Upper lobe of left lung (tissue), 6 donors: ENCODE measurements at places on chromosomes 13 and 19. TPM values are rescaled to one million over a fixed set of nuclear protein-coding genes. Genes with fewer than 3 reads are reported as not detected.

Gene FXYD3
- total RNA-seq = 211 TPM

Gene TNFSF13B
- total RNA-seq = 30.0 TPM

Gene SELENOV
- total RNA-seq = not detected

Gene FLT3
- total RNA-seq = 6.3 TPM
